Vagina (tissue), 2 donors: ENCODE measurements at places on chromosomes 2 and 18. TPM values are rescaled to one million over a fixed set of nuclear protein-coding genes. Genes with fewer than 3 reads are reported as not detected.

DNA sequence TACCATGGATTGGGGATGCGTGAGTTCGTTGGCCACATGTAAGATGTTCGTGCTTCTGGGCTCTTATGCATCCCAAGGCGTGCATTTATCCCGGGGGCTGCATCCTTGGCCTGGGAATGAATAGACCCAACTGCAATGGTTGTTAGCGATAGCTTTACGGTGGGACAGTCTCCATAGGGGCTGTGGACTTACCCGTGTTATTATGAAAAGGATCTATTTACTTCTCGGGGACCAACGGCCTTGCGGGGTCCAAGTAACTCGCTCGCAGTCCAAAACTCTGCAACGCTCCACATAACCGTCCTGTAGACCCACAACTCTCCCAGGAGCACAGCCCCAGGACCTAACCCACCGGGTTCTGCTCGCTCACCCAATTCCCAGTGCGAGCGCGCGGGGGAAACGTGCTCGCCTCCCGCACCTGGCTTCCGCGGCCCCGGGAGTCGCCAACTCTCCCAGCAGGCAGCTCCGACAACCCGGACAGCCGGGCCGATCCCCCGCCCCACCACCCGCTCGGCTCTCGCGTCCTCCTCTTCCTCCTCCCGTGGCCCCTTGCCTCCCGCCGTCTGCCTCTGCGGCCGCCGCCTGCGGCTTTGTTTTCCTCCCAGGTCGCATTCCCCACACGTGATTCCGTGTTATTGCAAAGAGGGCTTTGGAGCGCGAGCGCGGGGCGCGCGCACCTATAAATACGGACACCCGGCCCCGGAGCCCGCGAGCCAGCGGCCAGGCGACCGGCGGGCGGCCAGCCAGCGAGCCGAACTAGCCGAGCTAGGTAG is at the start of gene CABLES1:
TSS of gene CABLES1 (plus strand) at position 706 of the 770 bp plus-strand sequence. CDS start 278 bp downstream, outside the sequence.
- DNase-seq, result no peak
- peaks cover 33% of the 10 kb centered on the region for H3K4me1 ChIP-seq
- H3K36me3 ChIP-seq, result no peaks in the 10 kb centered on the region
- no peaks in the 10 kb centered on the region for H3K27me3 ChIP-seq
- peak within 1 kb of the TSS; percentile 50 for H3K4me3 ChIP-seq
- peak within 1 kb of the TSS; percentile 81 for H3K27ac ChIP-seq

DNA sequence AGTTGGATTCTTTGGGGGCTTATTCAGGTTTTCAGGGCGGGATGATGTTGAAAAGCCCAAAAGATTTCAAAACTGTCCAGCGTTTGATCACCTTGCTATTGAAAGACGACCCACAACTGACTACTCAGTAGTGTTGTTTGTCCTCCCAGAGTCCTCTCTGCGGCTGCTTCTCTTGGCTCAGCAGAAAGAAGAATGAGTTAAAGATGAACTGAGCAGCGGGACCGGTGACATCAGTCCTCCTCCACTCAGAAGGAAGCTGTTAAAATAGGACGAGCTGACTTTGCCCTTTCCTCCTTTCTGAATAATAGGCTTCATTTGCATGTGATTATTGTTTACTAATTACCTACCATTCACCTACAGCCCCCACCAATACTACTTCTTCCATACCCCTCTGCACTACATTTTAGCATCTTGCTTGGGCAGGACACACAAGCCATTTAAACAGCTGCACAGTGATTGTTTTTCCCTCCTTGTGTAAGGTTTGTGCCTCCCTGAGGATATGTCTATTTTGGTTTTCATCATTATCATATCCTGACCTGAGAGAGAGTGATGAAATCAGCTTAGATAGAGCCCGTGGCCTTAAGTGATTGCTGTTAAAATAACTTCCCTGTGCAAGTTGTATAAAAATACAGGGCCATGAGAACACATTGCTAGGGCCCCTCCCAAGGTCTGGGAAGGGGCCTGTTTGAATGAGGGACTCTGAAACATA is 261.8 kb downstream of the FHOD3 start:
- H3K27me3 ChIP-seq, result no peaks in the 10 kb centered on the region
- H3K4me1 ChIP-seq, result no peaks in the 10 kb centered on the region
- no peak overlapping the region for H3K27ac ChIP-seq

GRCh38 chr2:29336341-29337241 is 221.4 kb downstream of the CLIP4 start:
- H3K27me3 ChIP-seq, result no peaks in the 10 kb centered on the region
- no peak for DNase-seq
- H3K27ac ChIP-seq, result no peak overlapping the region
- no peaks in the 10 kb centered on the region for H3K4me1 ChIP-seq
- no peak overlapping the region for H3K4me3 ChIP-seq

Gene NT5C1B
- total RNA-seq, result not detected
